Kidney (tissue), 22 donors: ENCODE measurements at places on chromosomes 7 and 10. TPM values are rescaled to one million over a fixed set of nuclear protein-coding genes. Genes with fewer than 3 reads are reported as not detected.
A peak's percentile ranks its signal among the peaks of the same experiment; 100 is the strongest.

- no peaks in the 10 kb centered on the region for H3K36me3 ChIP-seq
- H3K27me3 ChIP-seq: no peaks in the 10 kb centered on the region
- peaks cover 4% of the 10 kb centered on the region for H3K4me1 ChIP-seq
- DNase-seq: no peak
Observed at GRCh38 chr7:77354484-77354883, 61.7 kb downstream of the GSAP start.

GRCh38 chr7:108810756-108811385 lies 241.2 kb downstream of the DNAJB9 start:
- H3K4me3 ChIP-seq: no peak overlapping the region
- no peaks in the 10 kb centered on the region for H3K4me1 ChIP-seq
- no peaks in the 10 kb centered on the region for H3K27me3 ChIP-seq
- DNase-seq: no peak
- H3K27ac ChIP-seq: no peak overlapping the region

DNA sequence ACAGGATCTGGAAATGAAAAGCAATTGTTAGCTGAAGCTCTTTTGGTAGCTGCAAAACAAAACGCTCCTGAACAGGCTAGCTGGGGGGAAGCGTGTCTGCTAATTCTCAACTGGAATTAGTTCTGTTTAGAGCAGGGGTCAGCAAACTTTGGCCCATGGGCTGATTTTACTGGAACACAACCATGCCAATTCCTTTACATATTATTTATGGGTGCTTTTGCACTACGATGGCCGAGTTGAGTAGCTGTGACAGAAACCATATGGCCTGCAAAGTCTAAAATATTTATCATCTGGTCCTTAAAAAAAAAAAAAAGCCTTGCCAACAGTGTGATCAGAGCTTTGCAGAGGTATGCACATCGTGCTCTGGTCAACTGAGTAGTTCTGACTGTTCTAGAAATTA lies 108.4 kb upstream of the PDLIM1 start:
- no peaks in the 10 kb centered on the region for H3K27me3 ChIP-seq
- no peak overlapping the region for H3K27ac ChIP-seq
- H3K4me3 ChIP-seq: no peak overlapping the region
- peaks cover 6% of the 10 kb centered on the region for H3K36me3 ChIP-seq

DNA sequence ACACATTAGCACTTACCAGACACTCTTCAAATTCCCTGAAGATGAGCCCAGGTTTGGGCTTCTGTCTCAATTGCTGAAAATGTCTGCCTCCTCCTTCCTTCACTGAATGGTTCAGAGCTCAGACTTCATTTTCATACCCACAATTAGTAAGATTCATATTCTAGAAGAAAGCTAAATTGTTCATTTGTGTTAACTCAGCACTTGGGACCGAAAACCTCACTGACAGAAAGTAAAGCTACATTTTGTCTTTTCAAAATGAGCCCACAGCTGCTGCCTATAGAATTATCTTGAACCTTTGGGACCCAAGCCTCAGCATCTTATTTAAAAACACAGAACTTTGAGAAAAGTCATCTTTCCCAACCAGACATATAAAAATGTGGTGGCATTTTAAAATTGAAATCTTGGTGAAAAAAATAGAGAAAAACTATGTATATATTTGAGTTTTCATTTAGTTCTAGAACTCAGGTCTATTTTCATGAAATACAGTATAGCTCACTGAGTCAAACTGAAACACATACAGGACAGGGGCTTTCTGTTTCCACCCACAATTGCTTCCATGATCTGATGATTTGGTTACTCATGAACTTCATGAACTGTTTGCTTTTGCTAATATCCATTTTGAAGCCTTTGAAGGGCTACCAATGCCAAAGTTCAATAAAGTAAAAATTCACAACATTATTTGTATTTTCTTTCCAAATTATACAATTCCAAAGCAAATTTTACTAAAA lies 119.1 kb upstream of the PFKP start:
- no peaks in the 10 kb centered on the region for H3K27me3 ChIP-seq
- DNase-seq: no peak
- H3K4me1 ChIP-seq: no peaks in the 10 kb centered on the region
- H3K36me3 ChIP-seq: no peaks in the 10 kb centered on the region
- H3K4me3 ChIP-seq: no peak overlapping the region
- H3K27ac ChIP-seq: no peak overlapping the region

DNA sequence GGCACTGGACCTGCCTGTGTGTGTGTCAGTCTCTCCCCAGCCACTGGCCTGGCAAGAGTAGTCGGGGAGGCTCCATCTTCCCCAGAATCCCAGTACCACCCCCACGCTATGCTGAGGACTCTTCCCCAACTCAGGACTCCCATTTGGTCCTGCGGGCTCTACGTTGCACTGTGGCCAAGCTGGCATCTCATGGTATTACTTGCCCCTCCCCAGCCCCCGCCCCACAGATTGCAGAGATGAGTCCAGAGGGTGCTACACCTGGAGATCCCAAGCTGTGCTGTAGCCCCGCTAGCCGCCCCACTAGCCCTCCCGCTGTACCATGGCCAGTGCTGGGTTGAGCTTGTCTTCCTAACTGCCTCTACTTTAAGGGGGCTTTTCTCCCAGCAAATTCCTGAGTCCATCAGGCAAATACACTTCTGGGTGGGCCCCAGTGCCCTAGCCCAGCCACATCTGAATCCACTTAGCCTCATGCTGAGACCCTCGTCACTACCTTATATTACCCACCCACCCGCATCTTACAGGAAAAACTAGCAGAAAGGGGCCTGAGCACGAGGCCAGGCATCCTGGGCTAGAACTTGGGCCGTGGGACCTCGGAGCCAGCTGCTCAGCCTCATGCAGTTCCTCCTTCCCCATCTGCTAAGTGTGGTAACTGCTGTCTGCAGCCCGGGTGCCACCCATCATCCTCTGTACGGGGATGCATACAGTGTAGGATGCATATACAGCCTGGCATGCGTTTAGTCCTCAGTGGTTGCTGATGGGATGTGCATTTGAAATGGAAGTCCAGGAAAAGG lies 65.8 kb upstream of the CACUL1 start:
- H3K27ac ChIP-seq: no peak overlapping the region
- H3K4me3 ChIP-seq: no peak overlapping the region
- DNase-seq: no peak
- no peaks in the 10 kb centered on the region for H3K4me1 ChIP-seq
- no peaks in the 10 kb centered on the region for H3K27me3 ChIP-seq
- no peaks in the 10 kb centered on the region for H3K36me3 ChIP-seq

DNA sequence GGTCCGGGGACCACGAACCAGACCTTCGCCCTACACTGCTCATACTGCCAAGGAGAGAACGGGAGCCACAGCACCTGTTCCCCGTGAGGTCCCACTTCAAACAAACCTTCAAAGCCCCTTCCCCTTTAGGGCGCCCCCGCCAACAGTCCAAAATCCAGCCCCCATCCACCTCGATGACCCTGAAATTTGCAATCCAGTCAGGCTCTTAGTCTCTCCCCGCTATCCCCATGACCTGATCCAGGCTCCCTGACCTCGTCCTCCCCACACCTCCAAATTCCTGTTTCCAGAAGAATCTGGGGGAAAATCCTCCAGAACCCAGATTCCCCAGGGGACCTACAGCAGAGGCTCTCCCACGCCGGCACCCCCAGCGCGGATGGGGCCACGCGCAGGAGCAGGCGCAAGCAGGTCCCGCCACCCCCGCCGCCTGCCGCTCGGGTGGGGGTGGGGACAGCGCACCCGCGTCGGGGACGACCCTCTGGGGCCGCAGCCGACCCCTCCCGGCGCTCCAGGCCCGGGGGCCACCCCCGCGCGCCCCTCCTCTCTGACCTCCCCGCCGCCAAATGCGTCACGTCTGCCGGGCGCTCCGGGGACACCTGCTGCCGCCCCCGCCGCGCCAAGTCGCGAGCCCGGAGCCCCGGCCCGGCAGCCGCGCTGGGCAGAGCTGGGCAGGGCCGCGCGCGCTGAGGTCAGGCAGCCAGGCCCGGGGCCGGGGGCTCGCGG lies 753 bp downstream of the CAMK2B start:
- no peaks in the 10 kb centered on the region for H3K36me3 ChIP-seq
- H3K4me3 ChIP-seq: no peak overlapping the region
- H3K27ac ChIP-seq: no peak overlapping the region
- H3K4me1 ChIP-seq: no peaks in the 10 kb centered on the region
- DNase-seq: no peak
- peaks cover 4% of the 10 kb centered on the region for H3K27me3 ChIP-seq

- H3K4me3 ChIP-seq: peak overlapping the region; percentile 67
- H3K27me3 ChIP-seq: no peaks in the 10 kb centered on the region
- H3K36me3 ChIP-seq: no peaks in the 10 kb centered on the region
- no peak for DNase-seq
- no peak overlapping the region for H3K27ac ChIP-seq
- peaks cover 5% of the 10 kb centered on the region for H3K4me1 ChIP-seq
Observed at GRCh38 chr10:5411941-5412276, 448 bp upstream of the NET1 start.

DNA sequence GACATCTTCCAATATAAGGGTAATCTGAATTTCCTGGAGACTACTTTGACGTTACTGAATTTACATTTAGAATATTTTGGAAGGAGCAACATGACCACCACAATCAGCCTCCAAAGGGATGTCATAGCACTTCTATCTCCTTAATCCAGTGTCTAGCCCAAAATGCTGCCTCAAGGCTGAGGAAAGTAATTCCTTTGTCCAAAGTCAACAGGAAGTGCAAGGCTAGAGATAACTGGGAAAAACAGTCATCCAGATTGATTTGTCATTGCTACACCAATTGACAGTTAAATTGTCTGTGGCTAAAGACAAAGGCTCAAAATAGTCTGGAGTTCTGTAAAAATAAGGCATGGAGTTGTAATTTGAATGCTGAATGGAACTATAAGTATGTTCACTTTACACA lies 3.9 kb upstream of the TFPI2 start:
- no peak overlapping the region for H3K27ac ChIP-seq
- H3K4me1 ChIP-seq: no peaks in the 10 kb centered on the region
- H3K27me3 ChIP-seq: no peaks in the 10 kb centered on the region
- H3K4me3 ChIP-seq: no peak overlapping the region
- H3K36me3 ChIP-seq: no peaks in the 10 kb centered on the region

DNA sequence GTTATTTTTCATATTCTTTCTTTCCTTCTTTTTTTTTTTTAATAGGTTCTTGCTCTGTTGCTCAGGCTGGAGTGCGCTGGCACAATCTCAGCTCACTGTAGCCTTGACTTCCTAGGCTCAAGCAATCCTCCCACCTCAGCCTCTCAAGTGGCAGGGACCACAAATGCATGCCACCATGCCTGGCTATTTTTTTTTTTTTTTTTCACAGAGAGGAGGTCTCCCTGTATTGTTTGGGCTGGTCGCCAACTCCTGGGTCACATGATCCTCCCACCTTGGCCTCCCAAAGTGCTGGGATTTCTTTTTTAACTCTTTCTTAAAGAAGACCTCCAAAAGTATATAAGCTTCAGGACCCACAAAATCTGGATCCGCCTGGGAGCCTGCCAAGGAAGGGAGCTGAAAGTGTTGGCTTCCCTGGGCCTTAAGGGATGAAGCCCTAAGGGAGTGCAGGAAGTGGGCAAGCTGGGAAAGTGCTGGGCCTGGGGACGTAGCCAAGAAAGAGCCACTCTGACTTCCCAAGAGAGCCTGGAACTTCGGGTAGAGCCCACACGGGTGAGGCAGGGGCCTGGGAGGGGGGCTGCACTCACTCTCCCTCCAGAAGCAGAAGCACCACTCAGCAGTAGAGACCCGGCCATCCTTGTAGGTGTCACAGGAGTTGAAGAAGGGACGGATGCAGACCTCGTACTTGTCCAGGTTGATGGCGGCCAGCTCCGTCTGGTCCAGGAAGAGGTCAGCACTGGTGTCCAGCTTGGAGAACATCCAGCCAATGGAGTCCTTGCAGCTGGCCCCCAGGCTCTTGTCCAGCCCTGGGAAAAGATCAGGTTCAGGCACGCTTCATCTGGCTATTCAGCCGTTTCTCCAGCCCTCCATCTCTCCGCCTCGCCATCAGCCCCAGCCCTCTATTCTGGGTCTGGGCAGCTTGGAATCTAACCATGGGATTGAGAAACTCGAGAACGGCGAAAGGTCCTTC lies 21.8 kb downstream of the SPOCK2 start:
- no peak overlapping the region for H3K4me3 ChIP-seq
- H3K27ac ChIP-seq: no peak overlapping the region
- H3K4me1 ChIP-seq: no peaks in the 10 kb centered on the region
- H3K27me3 ChIP-seq: no peaks in the 10 kb centered on the region
- DNase-seq: peak; percentile 62

- no peak overlapping the region for H3K4me3 ChIP-seq
- DNase-seq: no peak
- no peaks in the 10 kb centered on the region for H3K36me3 ChIP-seq
Observed at GRCh38 chr7:151865070-151865670, 11.7 kb downstream of the PRKAG2 start.

DNA sequence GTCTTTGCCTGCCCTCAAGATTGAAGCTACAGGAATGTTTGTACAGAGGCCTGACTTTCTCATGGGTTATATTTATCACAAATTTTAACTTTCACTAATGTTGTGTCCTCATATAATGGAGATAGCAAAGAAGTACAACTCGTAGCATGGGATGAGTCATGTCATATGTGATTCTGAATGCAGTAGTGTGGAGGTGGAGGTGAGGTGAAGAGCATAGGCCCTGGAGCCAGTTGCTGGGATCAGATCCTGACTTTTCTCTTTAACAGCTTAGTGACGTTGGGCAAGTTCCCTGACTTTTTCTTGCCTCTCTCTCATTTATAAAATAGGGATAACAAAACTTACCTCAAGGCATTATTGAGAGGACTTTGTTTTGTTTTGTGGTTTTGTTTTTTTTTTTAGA lies 132.1 kb upstream of the IMMP2L start:
- H3K4me3 ChIP-seq: no peak overlapping the region
- no peaks in the 10 kb centered on the region for H3K4me1 ChIP-seq

DNA sequence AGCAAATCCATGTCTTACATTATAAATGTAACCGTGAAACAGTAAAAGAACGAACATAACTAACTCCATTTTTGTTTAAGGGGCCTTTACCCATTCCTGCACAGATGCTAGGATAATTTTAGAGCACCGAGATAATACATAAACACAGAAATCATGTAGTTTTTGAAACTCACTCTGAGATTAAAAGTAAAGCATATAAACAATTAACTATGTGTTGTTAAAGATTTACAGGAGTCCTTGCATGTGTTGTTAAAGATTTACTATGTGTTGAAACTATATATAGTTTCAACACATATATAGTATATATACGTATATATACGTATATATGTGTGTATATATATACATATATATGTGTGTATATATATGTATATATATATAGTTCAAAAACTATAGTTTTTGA lies 7.2 kb upstream of the CALML3 start:
- no peaks in the 10 kb centered on the region for H3K27me3 ChIP-seq
- no peak for DNase-seq
- H3K4me1 ChIP-seq: peaks cover 5% of the 10 kb centered on the region
- no peak overlapping the region for H3K27ac ChIP-seq
- no peaks in the 10 kb centered on the region for H3K36me3 ChIP-seq

DNA sequence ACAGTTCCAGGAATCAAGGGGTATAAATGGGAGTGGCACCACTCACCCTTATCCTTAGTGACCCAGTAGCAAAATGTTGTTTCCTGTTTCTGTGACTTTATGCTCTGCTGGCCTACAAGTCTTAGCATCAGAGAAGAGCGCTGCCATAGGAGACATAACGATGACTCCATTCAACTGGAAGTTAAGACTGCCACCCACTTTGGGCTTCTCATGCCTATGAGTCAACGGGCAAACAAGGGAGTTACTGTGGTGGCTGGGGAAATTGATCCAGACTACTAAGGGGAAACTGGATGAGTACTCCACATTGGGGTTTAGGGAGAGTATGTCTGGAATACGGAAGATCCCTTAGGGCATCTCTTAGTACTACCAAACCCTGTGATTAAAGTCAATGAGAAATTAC lies 40.6 kb upstream of the PIK3CG start:
- H3K36me3 ChIP-seq: no peaks in the 10 kb centered on the region
- H3K27me3 ChIP-seq: no peaks in the 10 kb centered on the region
- no peak for DNase-seq
- no peak overlapping the region for H3K27ac ChIP-seq

MGMT gene
- 25.9 TPM for total RNA-seq

C1QL3 gene
- total RNA-seq: not detected

CCL26 gene
- total RNA-seq: 0.88 TPM

DEPP1 gene
- total RNA-seq: 146 TPM

TMEM196 gene
- total RNA-seq: 0.06 TPM

ATE1 gene
- 31.0 TPM for total RNA-seq

PNLIPRP3 gene
- not detected for total RNA-seq
